ENCODE measurements at places on chromosomes 5 and 9. TPM values are rescaled to one million over a fixed set of nuclear protein-coding genes. Genes with fewer than 3 reads are reported as not detected.

Gene TNFSF15
- polyA plus RNA-seq: not detected

GRCh38 chr9:22288661-22289060, 158.0 kb upstream of the DMRTA1 start:
- DNase-seq: no peak

- DNase-seq: no peak
Measured at GRCh38 chr5:91119981-91120850, 262.9 kb downstream of the ARRDC3 start.

DNA sequence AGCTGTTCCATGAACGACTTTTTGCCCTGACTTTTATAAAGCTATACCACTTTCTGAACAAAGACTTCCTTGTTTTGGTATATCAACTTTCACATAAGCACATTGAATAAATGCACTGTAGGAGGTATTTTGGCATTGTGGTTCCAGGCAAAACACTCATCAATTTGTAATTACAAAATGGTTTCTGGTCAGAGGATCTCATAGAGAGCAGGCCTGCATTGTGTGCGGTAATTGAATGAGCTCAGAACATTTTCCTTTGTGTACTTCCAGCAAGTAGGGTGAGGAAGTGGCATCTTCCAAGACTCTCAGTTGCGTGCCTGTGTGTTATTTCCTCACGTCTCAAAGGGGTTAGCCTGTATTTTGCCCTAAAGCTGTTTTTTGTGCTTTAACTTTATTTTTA, 89.2 kb downstream of the PDE6A start:
- no peak for DNase-seq

DNA sequence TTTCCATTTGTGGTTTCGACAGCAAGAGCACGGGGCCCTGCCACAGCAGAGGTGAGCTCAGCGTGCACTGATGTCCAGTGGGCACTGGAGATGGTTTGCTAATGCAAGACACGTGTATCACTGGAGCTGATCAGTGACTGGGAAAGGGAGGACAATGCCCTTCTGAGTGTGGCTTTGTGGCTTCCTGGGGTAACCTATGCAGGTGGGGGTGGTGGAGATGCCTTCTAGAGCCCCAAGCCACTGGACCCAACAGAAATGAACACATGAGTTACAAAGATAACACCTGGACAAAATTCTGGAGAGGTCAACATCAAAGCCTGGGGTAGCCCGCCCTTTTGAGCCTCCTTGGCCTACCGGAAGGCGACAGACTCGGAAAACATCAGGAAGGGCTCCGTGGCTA, 261.3 kb downstream of the CRB2 start:
- no peak for DNase-seq
